ENCODE measurements at places on chromosomes 1 and 21.

DNA sequence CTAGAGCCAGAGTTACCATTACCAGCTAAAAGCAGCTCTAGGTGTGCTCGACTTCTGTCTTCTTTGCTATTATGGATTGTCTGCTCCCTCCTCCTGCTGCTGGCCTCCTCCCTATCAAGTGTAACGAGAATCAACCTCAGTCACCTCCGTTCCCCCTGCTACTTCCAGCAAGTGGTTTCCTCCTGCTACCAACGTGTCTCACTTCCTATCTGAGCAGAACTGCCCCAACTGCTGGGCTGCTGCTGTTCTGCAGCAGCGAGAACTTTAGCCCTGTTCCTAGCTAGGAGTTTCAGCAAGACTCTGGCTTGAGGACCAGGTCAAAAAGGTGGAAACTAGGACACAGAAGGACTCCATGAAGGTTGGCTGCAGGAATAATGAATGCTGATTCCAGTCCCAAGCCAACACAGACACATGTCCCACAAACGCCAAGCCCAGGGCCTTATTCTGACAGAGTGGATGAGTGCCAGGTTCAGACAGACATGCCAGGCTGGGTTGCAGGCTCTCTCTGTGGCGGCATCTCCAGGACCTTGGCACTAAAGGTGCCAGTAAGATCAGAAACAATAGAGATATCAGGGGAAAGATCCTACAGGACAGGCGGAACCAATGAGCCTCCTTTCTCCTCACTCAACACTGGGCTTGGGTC is 46.9 kb downstream of the CD34 start:
- DNase-seq: no peak

DNA sequence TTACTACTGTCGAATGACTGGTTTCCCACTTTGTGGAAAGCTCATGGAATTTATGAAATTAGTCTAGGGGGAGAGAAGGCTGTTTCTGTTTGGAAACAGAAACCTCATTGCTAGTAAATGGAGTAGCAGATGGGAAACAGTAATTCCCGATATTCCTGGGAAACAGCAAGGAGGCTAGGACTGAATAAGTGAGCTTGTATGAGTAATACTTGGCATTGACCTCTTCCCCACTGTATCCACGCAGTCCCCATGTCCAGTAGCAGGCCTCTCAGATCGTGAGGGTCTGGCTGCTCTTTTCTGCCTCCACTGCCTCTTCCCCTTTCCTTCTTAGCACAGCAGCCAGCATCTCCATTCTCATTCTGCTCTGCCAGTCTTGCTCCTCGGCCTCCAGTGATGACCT is 75.5 kb downstream of the PRDM2 start:
- DNase-seq: peak; percentile 55

GRCh38 chr1:205623646-205624045 is 8.2 kb downstream of the ELK4 start:
- no peak for DNase-seq

DNA sequence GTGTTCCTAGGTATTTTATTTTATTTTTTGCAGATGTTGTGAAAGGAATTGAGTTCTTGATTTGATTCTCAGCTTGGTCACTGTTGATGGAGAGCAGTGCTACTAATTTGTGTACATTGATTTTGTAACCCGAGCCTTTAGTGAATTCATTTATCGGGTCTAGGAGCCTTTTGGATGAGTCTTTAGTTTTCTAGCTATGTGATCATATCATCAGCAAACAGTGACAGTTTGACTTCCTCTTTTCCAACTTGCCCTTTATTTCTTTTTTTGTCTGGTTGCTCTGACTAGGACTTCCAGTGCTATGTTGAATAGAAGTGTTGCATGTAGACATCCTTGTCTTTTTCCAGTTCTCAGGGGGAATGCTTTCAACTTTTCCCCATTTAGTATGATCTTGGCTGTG is 138.9 kb downstream of the LHX8 start:
- DNase-seq: no peak

DNA sequence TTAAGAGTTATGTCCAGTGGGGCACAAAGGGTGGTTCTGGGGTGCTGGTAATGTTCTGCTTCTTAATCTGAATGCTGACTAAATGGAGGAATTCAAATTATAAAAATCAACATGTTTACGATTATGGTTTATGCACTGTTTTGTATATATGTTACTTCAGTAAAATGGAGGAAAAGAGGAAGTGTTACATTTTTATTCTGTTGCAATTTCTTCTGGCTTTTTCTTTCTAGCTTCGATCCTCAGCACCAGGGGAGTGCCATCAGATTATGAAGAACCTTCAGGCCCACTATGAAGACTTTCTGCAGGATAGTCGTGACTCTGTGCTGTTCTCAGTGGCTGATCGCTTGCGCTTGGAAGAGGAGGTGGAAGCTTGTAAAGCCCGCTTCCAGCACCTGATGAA is 105.5 kb downstream of the MACF1 start:
- no peak for DNase-seq

- no peak for DNase-seq
Measured at GRCh38 chr1:50930193-50930592, 29.9 kb downstream of the FAF1 start.

DNA sequence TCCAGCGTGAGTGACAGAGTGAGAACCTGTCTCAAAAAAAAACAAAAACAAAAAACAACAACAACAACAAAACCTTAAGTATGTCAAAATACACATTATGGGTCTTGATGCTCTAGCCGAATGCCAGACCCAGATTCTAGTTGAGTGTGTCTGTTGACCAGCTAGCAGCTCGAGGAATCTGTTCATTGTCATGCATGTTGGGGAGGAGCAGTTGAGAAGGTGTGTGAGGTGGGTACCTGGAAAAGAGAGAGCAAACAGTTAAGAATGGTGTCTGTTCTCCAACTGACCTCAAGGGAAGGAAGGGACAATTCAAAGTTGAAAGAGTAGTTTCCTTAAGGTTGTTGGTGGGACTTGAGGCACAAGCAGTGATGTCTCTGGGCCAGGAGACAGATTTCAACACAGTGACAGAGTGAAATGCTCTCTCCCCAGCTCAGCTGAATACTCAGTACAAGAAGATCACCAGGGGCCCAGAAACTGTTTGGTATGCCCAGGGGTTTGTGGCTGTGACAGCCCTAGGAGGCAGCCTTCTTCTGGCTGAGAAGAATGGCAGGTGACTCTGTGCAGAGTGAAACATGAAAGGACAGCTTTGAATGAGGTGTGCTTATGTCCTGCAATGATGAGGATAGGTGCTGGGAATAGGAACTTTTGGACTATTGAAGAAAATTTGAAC is 14.4 kb upstream of the POU2F1 start:
- DNase-seq: no peak

GRCh38 chr21:46555678-46556077 is 49.2 kb downstream of the S100B start:
- DNase-seq: no peak

DNA sequence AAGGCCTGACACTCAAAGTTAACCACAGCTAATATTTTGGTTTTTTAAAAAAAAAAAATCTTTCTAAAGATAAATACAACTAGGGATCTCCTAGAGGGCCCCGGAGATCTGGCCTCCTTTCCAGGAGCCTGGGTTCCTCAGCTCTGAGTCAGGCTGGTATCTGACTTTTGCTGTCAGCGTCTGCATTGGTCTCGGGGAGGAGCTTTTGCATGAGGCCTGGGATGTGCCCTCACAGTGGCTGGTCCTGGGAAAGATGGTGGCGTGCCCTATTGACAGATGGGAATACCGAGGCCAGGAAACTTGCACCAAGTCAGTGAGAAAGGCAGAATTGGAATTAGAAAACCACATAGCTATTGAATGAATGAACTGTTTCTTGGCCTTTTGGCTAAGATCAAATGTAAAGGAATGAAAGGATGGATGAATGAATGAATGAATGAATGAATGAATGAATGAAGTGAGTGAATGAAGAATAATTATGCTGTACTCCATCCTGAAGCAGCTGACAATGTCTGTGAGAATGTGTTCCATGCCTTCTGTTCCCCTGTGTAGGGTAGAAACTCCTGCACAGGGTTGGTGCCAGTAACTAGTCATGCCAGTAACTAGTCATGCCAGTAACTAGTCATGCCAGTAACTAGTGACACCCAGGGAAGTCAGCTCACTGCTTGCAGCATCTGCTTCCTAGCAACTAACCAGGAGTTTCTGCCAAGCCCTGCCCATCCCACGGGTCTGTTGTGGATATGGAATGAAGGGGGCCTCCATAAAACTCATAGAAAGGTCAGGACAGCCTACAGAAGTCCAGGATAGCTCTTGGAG is 242.5 kb upstream of the VAMP3 start:
- DNase-seq: peak; percentile 34

DNA sequence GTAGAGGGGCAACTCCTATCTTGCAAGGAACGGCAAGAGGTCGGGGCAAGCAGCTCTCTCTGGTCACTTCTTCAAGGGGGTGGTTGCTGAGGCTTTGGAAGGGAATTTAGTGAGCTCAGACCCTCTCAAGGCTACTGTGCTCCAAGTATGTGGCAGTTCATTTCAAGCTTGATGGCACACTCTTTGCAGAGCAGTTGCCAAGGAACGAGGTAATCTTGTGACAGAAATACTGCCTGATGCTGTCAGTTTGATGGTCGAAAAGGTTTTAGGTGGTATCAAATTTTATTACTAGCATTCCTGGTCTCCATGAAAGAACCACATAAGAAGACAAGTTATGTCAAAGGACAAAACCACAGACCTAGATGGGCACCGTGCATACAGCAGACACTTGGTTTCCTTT is 13.1 kb downstream of the CFAP298 start:
- no peak for DNase-seq

- DNase-seq: peak; percentile 88
Measured at GRCh38 chr21:40507978-40508377, 339.0 kb downstream of the DSCAM start.

- no peak for DNase-seq
Measured at GRCh38 chr21:41290106-41290799, 26.3 kb upstream of the FAM3B start.

GRCh38 chr1:116900471-116901365 is 9.0 kb upstream of the PTGFRN start:
- DNase-seq: no peak

- DNase-seq: no peak
Measured at GRCh38 chr1:18951818-18952391, 4.6 kb downstream of the IFFO2 start.

DNA sequence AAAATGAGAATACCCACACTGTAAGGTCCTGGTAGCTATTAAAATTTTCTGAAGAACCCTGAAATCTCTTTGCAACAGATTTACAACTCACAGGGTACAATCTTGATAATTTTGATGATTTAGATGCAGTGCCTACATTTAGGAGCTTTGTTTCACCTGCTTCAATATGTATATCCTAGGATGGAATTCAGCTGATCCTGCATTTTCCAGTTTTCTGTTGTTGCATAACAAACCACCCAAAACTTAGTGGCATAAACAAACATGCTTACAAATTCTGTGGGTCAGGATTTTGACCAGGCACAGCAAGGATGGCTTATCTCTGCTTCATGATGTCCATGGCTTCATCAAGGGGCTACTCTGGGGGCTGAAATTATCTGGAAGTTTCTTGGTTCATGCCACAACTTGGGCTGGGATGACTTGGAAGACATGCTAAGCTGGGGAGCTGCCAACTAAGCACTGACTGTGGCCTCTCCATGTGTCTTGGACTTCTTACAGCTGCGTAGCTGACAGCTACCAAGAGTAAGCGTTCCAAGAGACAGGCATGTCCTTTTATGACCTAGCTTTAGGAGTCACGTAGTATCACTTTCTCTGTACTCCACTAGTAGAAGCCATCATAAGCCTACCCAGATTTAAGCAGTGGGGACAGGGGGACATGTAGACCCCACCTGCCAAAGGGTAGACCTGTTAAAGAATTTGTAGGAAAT is 108.5 kb downstream of the CACHD1 start:
- DNase-seq: no peak

- DNase-seq: peak; percentile 86
Measured at GRCh38 chr1:36108314-36108713, 16.7 kb downstream of the COL8A2 start.

- DNase-seq: no peak
Measured at GRCh38 chr1:84835169-84835568, 57.8 kb downstream of the LPAR3 start.

DNA sequence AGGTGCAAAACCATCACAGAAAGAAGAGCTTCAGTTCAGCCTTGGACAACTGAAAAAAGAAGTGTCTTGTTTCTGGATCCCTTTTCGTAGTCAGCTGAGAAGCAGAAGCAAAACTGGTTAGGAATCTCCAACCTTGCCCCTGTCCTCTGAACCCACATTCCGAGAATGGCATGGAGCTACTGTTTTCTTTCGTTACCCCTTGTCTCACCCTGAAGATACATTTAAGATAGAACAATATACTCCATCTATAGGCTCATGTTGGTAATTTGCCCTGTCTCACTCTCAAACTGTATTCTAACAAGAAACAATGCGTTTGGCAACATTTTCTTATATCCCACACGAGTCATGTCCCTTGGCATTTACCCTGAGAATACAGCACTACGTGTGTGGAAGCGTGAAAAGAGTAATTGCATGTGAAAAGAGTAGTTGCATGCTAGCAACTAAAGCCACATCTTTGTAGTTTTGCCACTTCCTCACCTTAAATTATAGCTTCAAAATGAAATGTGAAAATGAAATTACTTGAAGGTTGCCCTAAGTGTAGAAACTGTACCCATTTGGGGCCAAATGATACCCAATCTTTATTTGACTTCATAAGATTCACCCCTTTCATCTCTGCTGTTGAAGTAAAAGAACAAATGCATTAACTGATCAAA is 5.3 kb downstream of the SLAMF7 start:
- DNase-seq: no peak

- no peak for DNase-seq
Measured at GRCh38 chr1:151157067-151157531, 650 bp downstream of the TNFAIP8L2 start.

- DNase-seq: no peak
Measured at GRCh38 chr21:33058527-33058926, 11.4 kb upstream of the OLIG1 start.

DNA sequence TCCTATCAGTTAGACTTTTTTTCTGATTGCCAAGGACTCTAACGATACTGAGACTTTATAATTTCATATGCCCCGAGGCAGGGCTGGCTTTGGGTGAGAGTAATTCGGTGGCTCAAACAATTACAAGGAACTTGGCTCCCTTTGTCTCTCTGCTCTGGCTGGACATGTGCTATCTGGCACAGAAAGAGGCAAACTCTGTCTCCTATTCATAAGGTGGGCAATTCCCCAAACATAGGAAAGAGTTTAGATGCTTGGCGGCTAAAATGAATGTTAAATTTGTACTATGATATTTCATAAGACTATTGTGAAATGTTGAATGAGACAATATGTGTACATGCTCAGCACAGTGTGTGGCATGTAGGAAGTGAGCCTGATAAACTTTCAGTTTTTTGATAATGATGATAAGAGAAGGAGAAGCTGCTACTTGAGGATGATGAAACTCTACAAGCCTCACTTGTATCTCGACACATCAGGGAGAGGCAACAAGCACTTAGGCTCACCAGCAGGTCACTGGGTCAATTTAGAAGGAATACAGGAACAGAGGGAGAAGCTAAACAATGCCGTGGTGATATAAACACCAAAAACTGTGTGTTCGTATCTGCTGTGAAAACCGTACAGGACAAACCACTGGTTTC is 12.6 kb upstream of the NTPCR start:
- no peak for DNase-seq

DNA sequence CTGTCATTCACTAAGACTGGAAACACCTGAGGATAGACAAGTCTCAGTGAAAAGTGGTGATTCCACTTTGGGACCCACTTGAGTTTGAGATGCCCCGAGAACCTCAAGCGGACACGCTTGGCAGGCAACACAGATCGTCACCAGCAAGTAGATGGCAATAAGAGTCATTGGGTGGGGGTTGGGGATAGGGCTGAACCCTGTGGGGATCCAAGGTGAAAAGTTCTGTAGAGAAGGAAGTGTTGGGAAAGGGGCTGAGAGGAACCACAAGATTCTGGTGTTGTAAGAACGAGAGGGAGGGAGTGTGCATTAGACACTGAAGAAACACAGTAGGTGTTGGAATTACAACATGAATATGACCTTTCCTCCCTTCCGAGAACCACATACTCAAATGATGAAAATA is 45.4 kb upstream of the TDRD10 start:
- DNase-seq: no peak

All from fibroblast of upper back skin (primary cell).